CD4-positive, alpha-beta memory T cell (primary cell): ENCODE measurements at places on chromosomes 13 and 19. TPM values are rescaled to one million over a fixed set of nuclear protein-coding genes. Genes with fewer than 3 reads are reported as not detected.

- no peak for DNase-seq
These were observed 247.3 kb downstream of the MTUS2 start for GRCh38 chr13:29067306-29067945.

- no peak for DNase-seq
These were observed 33.6 kb upstream of the LPAR6 start for GRCh38 chr13:48446464-48446863.

- DNase-seq, result no peak
These were observed 1338.8 kb upstream of the MIR17HG start for GRCh38 chr13:90008707-90009149.

ZNF345 gene
- 18.0 TPM for total RNA-seq

WASF3 gene
- total RNA-seq, result not detected

MEIS3 gene
- 0.35 TPM for total RNA-seq
